ENCODE measurements at places on chromosomes 12 and 14.
A peak's percentile ranks its signal among the peaks of the same experiment; 100 is the strongest.

- DNase-seq = peak; percentile 53
These were observed 600 bp downstream of the PNN start for GRCh38 chr14:39175445-39176262.

GRCh38 chr12:57001448-57001906 is 4.9 kb downstream of the ZBTB39 start:
- peak; percentile 75 for DNase-seq

GRCh38 chr12:49084438-49084837 is 10.2 kb downstream of the DHH start:
- no peak for DNase-seq

DNA sequence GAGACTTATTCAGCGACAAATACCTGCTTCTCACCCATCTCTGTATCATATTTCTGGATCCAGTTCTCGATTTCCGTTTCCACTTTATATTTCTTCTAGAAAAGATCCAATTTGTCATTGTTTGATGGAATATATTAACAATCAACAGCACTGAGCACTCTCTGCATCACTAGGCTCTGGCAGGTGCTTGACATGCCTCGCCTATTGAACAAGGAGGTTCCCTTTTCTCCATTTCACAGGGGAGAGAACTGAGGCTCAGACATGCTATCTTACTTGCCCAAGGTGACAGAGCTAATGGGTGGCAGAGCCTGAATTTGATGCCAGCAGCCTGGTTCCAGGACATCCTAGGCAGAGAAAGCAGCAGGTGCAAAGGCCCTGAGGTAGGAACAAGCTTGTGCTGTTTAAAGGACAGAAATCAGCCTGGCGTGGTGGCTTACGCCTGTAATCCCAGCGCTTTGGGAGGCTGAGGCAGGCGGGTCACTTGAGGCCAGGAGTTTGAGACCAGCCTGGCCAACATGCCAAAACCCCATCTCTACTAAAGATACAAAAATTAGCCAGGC is 12.1 kb downstream of the RITA1 start:
- DNase-seq = no peak

DNA sequence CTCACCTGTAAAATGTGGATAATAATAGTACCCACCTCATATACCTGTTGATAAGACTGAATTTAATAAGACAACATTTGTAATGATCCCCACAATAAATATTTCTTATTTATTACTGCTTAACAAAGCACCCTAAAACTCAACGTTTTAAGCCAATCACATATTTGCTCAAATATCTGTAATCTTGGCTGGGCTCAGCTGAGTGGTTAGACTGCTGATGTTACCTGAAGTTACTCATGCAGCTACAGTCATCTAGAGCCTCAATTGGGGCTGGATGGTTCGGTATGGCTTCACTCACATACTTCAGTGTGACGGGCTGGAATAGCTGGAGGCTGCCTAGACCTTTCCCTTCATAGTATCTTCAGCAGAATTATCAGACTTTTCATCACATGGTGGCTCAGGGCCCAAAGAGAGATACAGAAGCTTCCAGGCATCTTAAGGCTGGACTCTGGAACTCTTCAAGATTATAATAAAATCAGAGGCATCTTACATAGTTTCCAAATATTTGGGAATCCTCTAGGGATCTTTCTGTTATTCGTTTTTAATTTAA is 4.3 kb upstream of the OR5AU1 start:
- no peak for DNase-seq
